Stomach (tissue), 19 donors: ENCODE measurements at places on chromosomes 4 and X.

DNA sequence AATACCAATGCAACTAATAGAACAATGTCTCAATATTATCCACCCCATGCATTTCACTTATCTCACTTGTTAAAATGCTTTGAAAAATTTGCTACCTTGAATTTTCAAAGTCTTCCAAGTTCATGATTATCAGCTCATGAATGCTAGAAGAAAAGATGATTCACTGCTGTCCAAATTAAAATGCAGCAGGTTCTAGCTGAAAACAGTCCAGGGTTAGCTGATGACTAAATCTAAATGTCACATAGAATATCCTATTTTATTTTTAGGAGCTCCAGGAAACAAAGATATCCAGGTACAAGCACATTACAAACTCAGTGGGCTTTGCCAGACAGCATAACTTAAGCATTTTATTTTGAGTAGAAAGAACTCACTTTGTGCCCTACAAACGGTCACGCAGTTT, 38.0 kb upstream of the SPARCL1 start:
- H3K4me1 ChIP-seq, result no peaks in the 10 kb centered on the region
- DNase-seq, result no peak
- H3K36me3 ChIP-seq, result no peaks in the 10 kb centered on the region
- H3K4me3 ChIP-seq, result no peak overlapping the region

DNA sequence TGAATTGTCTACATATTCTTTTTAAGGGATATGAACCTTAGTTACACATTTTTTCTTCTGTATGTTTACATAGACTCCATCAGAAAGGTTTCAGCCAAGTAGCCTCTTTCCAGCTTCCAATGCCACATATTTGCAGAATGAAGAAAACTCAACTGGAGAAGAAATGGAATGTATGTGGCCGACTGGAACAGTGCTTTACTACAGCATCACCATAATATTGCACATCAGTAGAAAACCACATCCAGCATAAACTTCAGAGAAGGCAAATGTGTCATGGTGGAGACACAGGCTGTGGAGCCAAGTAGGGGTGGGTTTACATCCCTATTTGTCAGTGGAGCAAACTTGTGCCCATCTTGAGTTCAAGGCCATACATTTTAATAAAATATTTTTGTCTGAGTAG, 204.8 kb upstream of the LDB2 start:
- H3K4me1 ChIP-seq, result no peaks in the 10 kb centered on the region
- H3K36me3 ChIP-seq, result no peaks in the 10 kb centered on the region
- H3K4me3 ChIP-seq, result no peak overlapping the region
- H3K27me3 ChIP-seq, result no peaks in the 10 kb centered on the region
- DNase-seq, result no peak

DNA sequence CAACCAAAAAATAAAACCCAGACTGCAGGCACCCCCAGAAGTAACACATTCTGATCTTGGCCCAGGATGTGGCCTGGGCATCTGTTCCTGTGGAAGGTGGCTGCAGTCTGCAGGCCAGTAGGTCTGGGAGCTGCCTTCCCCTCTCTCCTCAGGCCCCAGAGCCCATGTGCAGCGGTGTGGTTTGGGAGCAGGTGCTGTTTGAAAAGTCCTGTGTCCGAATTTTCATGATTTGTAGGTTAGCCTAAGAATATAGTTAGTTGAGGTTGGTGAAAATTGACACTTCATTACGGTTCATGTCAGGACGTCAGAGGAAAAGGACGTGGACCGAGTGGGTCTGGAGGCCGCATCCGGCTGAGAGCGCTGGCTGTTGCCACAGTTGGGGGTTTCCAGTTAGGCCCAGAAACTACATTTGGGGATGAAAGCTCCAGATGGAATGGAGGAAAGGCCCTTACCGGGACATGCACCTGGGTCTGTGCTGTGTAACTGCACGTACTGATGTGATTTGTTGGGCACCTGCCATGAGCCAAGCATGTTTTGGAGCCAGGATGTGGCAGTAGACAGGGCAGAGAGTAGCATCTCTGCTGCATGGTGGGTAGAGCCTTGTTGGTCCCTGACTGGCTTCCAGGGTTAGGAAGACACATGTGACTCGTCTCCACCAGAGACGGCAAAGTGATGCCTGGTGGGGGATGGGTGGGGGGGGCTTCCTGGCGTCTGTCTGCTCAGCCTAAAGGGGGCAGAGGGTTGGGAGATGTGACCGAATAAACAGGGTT, 21.7 kb upstream of the HGFAC start:
- no peak overlapping the region for H3K27ac ChIP-seq
- H3K27me3 ChIP-seq, result no peaks in the 10 kb centered on the region
- DNase-seq, result no peak
- H3K4me1 ChIP-seq, result no peaks in the 10 kb centered on the region
- no peak overlapping the region for H3K4me3 ChIP-seq

GRCh38 chrX:10079231-10079630, 77.5 kb upstream of the CLCN4 start:
- peaks cover 9% of the 10 kb centered on the region for H3K36me3 ChIP-seq
- H3K4me1 ChIP-seq, result no peaks in the 10 kb centered on the region
- DNase-seq, result peak; percentile 27
- H3K4me3 ChIP-seq, result no peak overlapping the region

DNA sequence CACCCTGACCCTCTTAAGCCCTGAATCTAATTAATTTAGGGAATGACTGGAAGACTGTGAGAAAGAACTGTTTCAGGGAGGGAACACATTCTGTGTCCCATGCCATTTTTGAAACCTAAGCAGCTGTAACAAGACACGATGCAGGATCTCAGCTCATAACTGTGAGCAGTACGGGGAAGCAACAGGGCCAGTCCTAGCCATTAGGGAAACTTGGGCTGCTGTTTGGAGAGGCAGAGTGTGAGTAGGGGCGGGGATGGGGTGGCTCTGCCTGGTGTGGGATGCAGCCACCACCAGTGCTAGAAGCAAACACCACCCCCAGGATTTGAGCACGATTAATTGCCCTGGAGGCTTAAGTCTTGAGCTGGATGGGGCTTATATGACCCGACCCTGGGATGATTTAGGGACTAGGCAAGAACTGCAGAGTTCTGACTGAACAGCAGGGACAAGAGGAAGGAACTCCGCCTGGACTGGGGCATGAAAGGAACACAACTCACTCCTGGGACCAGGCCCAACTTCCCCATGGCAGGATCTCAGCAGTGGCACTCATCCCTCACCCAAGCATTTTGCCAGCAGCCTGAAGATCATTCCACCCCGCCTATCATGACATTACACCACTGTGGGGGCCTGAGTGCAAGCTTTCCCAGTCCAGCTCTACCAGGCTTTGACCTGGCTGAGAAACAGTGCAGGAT, 43.1 kb downstream of the ATRX start:
- DNase-seq, result no peak
- no peak overlapping the region for H3K4me3 ChIP-seq
- H3K27ac ChIP-seq, result no peak overlapping the region
- no peaks in the 10 kb centered on the region for H3K27me3 ChIP-seq
- H3K36me3 ChIP-seq, result no peaks in the 10 kb centered on the region
